Dermis microvascular lymphatic vessel endothelial cell (primary cell): ENCODE measurements at places on chromosomes 7 and 10. TPM values are rescaled to one million over a fixed set of nuclear protein-coding genes. Genes with fewer than 3 reads are reported as not detected.

CALY gene
- total RNA-seq: not detected in 2 replicates

AFAP1L2 gene
- 0.76 and 1.2 TPM in 2 replicates for total RNA-seq

SPDYE9 gene
- total RNA-seq: not detected in 2 replicates

IQCE gene
- 5.9 and 8.2 TPM in 2 replicates for total RNA-seq

FOXI2 gene
- total RNA-seq: not detected in 2 replicates

GDI2 gene
- 375 and 522 TPM in 2 replicates for total RNA-seq

PLEKHS1 gene
- total RNA-seq: not detected in 2 replicates

ATRNL1 gene
- total RNA-seq: 0.77 and 1.6 TPM in 2 replicates

PTN gene
- total RNA-seq: not detected in 2 replicates

C7orf33 gene
- not detected in 2 replicates for total RNA-seq

ADD3 gene
- total RNA-seq: 292 and 439 TPM in 2 replicates

TMEM184A gene
- total RNA-seq: under 0.01 and 0.13 TPM in 2 replicates

PRLHR gene
- not detected in 2 replicates for total RNA-seq

SEPTIN14 gene
- total RNA-seq: not detected in 2 replicates

HPSE2 gene
- under 0.01 TPM in 1 of 2 replicates, not detected in the other for total RNA-seq

IDI2 gene
- total RNA-seq: not detected in 2 replicates
